Renal pelvis (tissue), 12 donors: ENCODE measurements at places on chromosomes 6 and 20. TPM values are rescaled to one million over a fixed set of nuclear protein-coding genes. Genes with fewer than 3 reads are reported as not detected.

DNA sequence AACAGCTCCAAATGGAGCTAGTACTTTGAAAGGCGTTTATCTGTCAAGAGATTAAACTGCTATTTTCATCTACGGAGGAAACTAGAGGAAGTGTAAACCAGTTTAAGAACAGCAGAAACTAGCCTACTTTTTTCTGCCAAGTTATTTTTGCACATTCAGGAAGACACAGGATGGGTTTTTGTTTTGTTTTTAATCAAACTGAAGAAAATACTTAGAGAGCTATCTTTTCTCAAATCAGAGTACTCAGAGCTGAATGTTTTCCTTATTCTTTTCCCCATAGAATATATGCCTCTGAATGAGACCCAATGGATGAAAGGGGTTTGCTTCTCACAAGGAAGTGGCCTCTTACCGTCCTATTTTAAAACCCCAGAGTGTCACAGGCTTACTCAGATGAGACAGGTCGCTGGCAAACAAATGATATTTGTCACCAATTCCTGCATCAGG, 538.5 kb downstream of the CD83 start:
- DNase-seq: no peak

DNA sequence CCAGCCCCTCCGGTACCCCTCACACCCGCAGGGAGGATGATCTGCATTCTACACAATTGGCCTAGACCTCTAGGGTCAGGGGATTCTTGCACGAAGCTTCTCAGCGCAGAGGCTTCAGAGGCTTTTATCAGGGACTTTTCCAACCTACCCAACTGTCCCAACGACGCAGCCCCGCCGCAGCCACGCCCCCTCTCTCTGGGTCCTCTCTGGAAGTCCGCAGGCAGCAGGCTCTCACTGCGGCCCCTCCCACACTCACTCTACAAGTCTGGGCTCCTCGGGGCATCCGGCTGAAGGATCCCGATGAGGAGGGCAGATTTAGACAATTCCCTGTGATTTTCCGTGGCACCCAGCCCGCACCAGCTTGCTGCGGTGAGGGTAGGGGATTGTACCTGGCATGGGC, 227.7 kb upstream of the RNF24 start:
- DNase-seq: no peak

DNA sequence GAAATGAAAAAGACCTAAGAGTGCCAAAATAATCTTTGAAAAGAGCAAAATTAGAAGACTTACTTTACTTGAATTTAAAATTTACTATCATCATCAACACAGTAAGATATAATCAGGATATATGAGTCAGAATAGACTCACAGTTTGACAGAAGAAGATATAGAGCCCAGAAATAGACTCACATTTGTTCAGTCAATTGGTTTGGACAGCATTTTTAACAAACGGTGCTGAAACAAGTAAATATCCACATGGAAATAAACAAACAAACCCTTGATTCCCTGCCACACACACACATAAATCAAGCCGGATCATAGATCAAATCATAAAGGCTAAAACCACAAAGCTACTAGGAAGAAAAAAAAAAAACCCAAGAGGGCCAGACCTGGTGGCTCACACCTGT, 291.1 kb downstream of the ADGRG6 start:
- DNase-seq: no peak

DNA sequence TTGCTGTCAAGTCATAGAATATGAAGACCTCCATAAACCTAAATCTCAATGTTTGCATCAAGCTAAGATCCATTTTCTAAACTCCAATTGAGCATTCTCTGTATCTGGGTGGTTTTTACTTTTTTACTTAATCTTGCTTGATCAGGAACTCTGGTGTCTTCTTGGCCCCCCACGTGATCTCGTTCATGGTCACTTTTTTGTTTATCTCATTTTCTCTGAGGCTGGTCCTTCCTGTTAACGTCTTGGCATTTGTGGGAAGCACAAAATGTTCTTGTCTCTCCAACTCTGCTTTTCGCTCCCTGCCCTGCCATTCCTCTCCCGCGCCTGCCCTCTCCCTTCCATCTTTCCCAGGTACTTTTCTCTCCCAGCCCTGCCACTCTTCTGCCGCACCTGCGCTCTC, 14.0 kb upstream of the MAPRE1 start:
- no peak for DNase-seq

- DNase-seq: no peak
Observed at GRCh38 chr20:2930538-2930937, 57.3 kb downstream of the PTPRA start.

Gene SCUBE3
- polyA plus RNA-seq: 44.7 TPM

Gene ADGRG6
- 25.8 TPM for polyA plus RNA-seq

Gene SEMG1
- polyA plus RNA-seq: not detected

Gene PLA2G7
- 3.2 TPM for polyA plus RNA-seq
